ENCODE measurements at places on chromosomes 5 and 9.

GRCh38 chr9:128723352-128723865, 518 bp downstream of the ZDHHC12 start:
- DNase-seq: no peak

- no peak for DNase-seq
These were observed 29.7 kb downstream of the LARP1 start for GRCh38 chr5:154784856-154785255.

- no peak for DNase-seq
These were observed 360.3 kb upstream of the CDH18 start for GRCh38 chr5:20348321-20348720.

- DNase-seq: no peak
These were observed 5.5 kb downstream of the OBP2A start for GRCh38 chr9:135551456-135551855.

DNA sequence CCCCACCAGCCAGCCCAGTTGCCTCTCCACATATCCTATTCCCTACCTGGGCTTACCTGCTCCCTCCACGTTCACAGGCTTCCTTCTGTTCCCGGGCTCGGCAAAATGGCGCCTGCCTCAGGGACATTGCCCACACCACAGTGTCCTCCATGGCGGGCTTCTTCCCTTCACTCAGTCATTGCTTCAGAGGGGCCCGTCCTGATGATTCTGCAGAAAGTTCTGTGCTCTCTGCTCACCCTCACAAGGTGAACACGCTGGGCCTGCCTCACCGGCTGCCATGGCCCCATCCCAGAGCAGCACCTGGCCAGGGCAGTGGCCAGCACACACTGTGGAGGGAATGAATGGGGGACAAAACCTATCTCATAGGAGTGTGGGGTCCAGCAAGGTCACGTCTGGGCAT, 313.0 kb downstream of the GADD45G start:
- DNase-seq: no peak
